Stimulated activated naive CD4-positive, alpha-beta T cell (primary cell): ENCODE measurements at places on chromosomes 7 and 10.

DNA sequence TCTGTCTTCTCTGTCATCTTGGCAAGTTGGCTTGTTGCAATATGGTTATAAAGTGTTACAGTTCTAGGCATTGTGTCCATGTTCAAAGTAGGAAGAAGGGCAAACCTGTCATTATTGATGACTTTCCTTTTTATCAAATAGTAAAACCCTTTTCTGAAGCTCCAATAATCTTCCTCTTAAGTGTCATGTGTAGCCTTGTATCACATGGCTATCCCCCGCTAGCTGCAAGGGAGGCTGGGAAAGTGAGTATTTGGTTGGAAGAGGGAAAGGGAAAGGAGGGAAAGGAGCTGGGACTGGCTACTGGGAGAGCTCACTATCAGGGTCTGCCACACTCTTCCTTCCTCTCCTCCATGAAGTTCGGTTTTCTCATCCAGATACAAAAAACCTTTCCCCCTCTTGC, 45.2 kb upstream of the FAM180A start:
- no peak for DNase-seq

- DNase-seq: no peak
Observed at GRCh38 chr7:99437946-99438572, 539 bp downstream of the PTCD1 start.

- no peak for DNase-seq
Observed at GRCh38 chr7:134935701-134936100, 50.6 kb upstream of the AGBL3 start.

DNA sequence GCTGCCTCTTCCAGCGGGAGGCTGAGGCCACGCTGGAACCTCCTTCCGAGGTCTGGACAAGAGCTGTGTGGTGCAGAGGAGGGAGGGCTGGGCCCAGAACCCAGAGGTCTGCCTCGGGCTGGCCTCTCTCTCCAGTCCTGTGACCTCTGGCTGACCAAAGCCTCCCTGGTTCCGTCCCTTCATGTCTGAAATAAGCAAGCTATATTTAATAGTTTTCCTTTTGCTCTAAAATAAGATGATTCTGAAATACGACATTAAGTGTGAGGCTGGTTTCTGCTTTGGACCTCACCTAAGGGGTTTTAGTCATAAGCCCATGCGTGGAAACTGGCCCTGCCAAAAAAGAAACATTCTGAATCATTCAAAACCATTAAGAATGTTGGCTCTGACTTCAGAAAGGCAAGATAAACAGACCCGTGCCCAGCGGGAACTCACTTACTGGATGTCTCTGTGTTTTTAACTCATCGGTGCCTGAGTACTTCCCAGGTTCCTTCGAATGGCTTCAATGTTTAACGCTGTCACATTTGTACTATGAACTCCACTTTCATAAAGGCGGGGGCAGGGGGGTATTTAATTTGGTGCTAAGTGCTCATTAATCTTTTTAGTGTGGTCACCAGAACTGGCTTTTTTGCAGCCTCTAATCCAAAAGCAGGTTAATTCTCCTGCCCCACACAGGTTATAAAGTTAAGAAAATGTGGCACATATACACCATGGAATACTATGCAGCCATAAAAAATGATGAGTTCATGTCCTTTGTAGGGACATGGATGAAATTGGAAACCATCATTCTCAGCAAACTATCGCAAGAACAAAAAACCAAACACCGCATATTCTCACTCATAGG, 157.5 kb upstream of the KLF14 start:
- no peak for DNase-seq

GRCh38 chr10:71696628-71697326, 22.8 kb downstream of the C10orf105 start:
- DNase-seq: peak; percentile 30

GRCh38 chr7:127413962-127414361, 21.5 kb upstream of the ZNF800 start:
- DNase-seq: peak; percentile 62

- peak; percentile 17 for DNase-seq
Observed at GRCh38 chr7:30595436-30596013, 847 bp downstream of the GARS1 start.

GRCh38 chr10:72133517-72133916, 45.2 kb upstream of the SPOCK2 start:
- DNase-seq: no peak

- DNase-seq: no peak
Observed at GRCh38 chr10:63843107-63843506, 321.9 kb downstream of the REEP3 start.
